Right forelimb (tissue), 1 donor: ENCODE measurements at places on chromosomes 12 and 14.

GRCh38 chr12:104469523-104469922, 12.8 kb downstream of the CHST11 start:
- no peak for DNase-seq

DNA sequence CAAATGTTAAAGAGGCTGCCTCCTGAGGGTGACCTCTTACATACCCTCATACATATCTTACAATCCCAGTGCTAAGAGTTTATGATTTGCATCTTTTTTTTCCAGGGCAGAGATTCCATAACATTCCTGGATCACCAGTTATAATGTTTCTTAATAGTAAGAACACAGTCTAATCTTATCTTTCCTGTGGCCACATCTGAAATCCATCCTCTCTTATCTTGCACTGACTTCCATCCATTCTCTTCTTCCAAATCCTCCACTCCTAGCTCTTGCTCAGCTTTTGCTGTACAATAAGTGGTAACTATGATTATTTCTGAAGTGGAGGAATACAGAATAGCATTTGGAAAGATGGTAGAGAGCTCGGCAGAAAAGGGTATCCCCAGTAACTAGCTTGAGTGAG, 6.3 kb downstream of the CALCOCO1 start:
- DNase-seq: no peak

- DNase-seq: no peak
Measured at GRCh38 chr12:9273276-9273675, 65.1 kb upstream of the PZP start.

GRCh38 chr14:55333711-55334485, 62.7 kb downstream of the FBXO34 start:
- no peak for DNase-seq

- DNase-seq: no peak
Measured at GRCh38 chr12:116317139-116317538, 39.6 kb upstream of the MED13L start.

DNA sequence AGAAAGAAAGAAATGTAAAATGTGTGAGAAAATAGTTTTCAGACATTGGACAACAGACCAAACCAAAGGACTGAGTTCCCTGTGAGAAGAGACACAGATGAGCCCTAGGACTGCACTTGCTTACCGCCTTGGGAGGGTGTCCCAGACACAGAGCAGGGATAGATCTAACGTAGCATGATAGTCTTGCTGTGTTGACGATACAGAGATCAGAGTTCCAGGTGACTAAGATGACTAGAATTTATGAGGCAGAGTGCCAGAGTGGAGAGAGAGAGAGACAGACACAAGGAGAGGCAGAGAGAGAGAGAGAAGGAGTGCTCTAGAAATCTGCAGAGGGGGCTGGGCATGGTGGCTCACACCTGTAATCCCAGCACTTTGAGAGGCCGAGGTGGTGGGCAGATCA, 148.2 kb upstream of the LMNTD1 start:
- DNase-seq: no peak

DNA sequence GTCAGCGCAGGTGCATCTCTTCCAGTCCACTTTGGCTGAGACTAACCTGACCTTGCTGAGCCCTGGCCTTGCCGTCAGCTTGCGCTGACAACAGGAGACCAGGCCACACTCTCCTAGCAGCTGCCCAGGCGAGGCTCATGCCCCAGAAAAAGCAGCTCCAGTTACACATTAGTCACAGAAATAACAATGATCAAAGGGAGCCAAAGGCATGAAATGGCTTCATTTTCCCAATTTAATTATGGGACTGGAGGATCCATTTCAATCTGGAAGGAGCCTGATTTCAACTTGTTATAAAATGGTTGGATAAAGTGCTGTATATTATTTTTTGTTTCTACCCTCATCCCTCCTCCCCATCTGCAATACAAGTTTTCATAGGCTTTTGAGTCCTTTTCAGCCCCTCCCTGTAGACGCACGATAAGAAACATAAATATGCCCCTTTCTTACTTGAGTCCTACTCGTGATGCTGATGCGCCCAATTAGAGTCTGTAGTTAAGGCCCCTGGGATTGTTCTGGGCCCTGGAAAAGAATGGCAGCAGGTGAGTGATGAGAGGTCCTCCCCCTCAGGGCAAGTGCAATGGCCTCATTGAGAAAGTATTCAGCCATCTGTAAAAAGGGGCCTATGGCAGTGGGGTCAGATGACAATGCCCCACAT, 376.0 kb downstream of the C12orf75 start:
- DNase-seq: no peak

DNA sequence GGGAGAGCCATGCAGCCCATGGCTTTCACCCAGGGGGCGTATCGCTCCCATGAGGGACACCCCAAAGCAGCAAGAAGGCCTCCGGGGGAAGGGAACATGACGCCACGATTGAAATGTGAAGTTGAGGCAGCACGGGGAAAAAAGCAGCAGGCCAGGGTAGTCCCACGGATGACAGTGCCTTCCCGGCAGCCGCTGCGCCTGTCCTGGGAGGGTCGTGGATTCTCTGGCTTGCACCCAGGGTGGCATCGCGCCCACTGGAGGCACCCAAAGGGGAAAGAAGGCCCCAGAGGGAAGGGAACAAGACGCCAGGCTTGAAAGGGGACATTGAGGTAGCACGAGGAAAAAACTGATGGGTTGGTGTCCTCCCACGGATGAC, 161.6 kb upstream of the ALG10B start:
- DNase-seq: no peak

GRCh38 chr14:101202627-101203404, 299.3 kb upstream of the RTL1 start:
- peak; percentile 18 for DNase-seq

DNA sequence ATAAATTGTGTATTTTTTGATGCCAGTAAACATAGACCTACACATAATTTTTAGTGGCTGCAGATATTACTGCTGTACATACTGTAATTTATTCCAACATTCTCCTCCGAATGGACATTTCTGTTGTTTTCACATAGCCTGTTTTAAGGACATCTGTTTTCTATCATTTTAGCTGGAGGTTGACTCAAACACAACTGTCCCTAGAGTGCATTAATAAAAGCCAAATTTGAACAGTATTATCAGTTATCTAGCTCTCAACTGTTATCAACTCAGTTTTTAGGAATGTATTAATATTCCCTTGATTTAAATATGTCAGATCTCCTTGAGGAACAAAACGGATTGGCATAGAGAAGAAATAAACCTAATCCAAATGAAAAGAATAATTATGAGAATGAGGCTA, 17.2 kb upstream of the PIWIL1 start:
- DNase-seq: no peak

GRCh38 chr14:90654831-90655276, 161.4 kb downstream of the TTC7B start:
- no peak for DNase-seq

DNA sequence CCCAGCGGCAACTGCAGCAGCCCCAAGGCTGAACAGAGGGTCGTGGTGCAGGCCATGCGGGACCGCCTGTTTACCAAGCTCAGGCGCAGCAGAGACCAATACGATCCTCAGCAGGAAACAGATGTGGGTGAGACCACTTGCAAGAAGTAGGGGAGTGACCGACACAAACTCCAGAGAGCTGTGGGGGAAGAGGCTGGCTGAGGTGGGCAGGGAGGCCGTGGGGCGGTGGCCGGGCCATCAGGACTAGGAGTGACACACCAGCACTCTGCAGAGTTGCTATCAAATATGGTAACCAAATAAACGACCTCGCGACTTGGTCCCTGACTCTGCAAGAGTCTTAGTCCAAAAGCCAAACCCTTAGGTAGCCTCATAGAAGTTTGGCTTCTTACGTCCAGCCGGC, 30.6 kb downstream of the AMN start:
- no peak for DNase-seq

DNA sequence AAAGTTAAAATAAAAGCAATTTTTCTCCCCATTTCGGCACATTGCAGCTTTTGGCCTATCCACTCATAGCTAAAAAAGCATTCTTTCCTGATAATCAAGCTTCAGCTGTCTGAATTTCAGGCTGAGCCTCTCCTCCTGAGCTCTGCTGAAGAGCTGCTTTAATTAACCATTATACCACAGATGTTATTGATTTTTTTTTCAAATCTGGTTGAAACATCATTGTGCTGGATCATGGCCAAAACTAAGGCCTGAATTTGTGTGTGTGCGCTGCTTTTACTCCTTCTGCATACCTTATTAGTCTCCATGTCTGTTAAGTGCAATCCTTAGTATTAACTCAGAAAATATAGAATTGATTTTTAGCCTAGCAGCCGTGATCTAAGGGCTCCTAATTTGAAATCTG, 52.3 kb downstream of the MBIP start:
- no peak for DNase-seq

- peak; percentile 30 for DNase-seq
Measured at GRCh38 chr14:103870891-103871595, 23.7 kb upstream of the PPP1R13B start.

DNA sequence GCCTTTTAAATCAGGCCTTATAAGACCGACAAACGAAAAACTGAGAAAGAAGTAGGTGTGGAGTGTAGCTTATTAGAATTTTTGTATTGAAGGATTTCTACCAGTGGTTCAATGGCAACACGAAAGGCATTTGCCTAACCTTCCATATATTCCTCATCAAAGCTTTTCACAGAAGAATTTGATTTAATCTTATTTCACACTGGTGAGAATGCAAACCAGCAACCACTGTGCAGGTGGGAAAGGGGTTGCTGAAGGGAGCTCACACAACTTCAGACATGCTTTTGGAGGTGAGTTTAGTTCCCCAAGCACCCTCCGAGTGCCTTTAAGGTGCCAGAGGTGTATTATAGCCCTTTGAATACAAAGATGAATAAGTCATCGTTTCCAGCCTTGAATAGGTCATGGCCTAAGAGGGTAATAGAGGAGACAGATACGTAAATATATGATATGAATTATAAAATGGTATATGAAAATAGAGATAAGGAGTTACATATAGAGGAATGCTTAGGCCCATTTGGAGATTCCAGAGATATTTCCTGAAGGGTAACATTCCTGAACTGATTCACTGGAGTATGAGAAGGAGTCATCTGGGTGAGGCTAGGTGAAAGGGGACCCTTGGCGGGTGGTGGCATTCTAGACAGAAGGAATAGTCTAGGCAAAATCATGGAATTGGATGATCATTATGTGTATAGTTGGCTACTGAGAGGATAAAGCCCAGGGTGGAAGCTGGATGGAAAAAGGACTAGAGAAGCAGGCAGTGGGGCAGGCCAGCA, 6.4 kb downstream of the ERP27 start:
- no peak for DNase-seq

- DNase-seq: no peak
Measured at GRCh38 chr14:96189281-96189711, 15.3 kb upstream of the BDKRB2 start.

GRCh38 chr12:62520361-62520760, 53.7 kb downstream of the MON2 start:
- no peak for DNase-seq

DNA sequence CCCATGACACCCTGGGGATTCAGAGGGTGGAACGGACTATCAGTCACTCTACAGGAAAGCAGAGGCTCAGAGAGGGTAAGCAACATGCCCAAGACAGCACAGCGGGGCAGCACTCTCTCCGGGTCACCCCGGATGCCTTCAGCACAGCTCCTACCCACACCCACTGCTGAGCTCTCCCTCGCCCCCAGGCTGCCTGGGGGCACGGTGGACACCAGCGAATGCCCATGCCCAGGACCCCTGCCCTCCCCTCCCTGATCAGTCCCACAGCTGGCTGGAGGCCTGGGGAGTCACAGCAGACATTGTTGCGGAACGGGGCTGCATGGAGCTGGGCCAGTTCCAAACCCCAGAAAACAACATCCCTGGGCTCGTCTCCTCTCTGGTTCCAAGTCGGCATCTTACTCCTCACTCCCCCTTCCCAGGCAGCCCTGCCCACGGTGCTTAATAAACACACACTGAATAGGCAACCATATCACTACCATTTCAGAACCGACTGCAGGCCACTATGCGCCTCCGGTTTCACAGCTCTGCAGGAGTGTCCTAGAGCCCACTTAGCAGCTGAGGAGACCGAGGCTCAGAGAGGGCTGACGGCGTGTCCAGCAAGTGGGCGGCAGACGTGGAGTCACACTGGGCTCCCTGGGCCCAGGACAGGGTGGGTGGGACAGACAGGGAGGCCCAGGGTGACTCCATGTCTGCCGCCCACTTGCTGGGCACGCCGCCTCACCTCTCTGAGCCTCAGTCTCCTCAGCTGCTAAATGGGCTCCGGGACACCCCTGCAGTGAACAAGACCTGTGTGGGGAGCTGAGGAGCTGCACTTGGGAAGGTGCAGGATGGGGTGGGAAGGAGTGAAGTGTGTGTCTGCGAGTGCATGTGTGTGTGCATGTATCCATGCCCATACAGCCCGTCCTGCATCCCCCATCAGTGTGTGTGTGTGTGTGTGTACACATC, 27.0 kb downstream of the CCDC85C start:
- no peak for DNase-seq

- no peak for DNase-seq
Measured at GRCh38 chr14:45807178-45807899, 554.3 kb upstream of the MIS18BP1 start.

GRCh38 chr12:49674318-49674981, 32.8 kb downstream of the FMNL3 start:
- DNase-seq: no peak

DNA sequence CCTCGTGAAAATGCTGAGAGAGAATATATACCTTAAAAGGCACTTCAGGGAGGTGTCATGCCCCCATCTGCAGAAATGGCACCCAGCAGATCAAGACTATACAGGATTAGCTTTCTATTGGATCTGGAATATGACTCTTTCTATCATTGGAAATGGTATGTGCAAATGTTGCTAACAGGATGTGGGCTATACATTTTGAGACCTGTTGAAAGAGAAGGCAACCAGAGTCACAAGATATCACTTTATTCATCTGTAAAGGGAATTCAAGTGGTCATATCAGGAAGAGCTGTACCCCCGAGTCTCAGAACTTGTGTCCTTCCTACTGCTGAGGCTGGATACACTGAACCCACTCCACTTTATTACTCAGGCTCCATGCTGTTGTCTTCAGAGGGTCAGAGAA, 46.1 kb upstream of the FRMD6 start:
- DNase-seq: no peak

GRCh38 chr12:42982828-42983227, 393.3 kb upstream of the PRICKLE1 start:
- DNase-seq: no peak

GRCh38 chr12:63078906-63079305, 72.1 kb downstream of the AVPR1A start:
- no peak for DNase-seq

GRCh38 chr12:120041386-120042231, 52.6 kb downstream of the BICDL1 start:
- DNase-seq: no peak

GRCh38 chr12:27422697-27423096, 23.8 kb upstream of the SMCO2 start:
- DNase-seq: no peak
